Prostate gland (tissue), 2 donors: ENCODE measurements at places on chromosomes 3 and 15. TPM values are rescaled to one million over a fixed set of nuclear protein-coding genes. Genes with fewer than 3 reads are reported as not detected.

Gene SI
- total RNA-seq, result 0.40 TPM

Gene CCR8
- not detected for total RNA-seq

Gene C3orf49
- not detected for total RNA-seq

Gene ABCC5
- total RNA-seq, result 43.6 TPM

Gene FAM107A
- total RNA-seq, result 54.5 TPM

Gene COL7A1
- total RNA-seq, result 92.6 TPM

Gene CFAP100
- 2.3 TPM for total RNA-seq

Gene LRRIQ4
- not detected for total RNA-seq

DNA sequence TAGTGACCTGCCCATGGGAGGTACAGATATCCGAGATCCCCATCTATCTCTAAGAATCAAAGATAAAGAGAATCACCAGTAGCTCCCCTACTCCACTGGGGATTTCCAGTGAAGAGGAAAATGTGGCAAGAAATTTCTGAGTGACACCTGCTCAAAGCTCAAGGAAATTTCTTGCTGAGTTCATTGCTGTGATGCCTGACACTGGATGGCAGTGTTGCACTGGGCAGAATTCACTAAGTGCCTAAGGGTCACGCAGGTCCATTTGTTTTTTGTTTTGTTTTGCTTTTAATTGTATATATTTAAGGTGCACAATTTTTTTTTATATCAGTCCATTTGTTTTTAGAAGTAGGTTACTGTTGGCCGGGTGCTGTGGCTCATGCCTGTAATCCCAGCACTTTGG lies 109.5 kb upstream of the KCNAB1 start:
- no peaks in the 10 kb centered on the region for H3K4me1 ChIP-seq
- no peak overlapping the region for H3K27ac ChIP-seq
- no peak overlapping the region for H3K4me3 ChIP-seq

DNA sequence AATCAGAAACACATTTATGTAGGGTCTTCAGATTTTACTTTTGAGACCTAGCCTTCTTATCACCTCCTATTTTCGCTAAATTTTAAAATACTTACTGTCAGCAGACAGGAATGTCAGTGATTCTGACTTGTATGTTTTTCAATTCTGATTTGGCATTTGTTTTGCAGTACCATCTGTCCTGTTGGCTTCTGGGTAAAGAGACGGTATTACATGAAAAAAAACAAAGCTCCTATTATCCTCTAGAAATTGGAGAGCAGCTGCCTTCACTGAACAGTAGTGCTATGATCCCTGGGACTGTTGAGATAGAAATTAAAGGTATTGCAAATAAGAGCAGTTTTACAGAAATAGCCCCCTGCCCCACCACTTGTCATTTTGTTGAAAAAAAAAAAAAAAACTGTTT lies 8.4 kb downstream of the ARMC8 start:
- no peaks in the 10 kb centered on the region for H3K4me1 ChIP-seq
- no peaks in the 10 kb centered on the region for H3K27me3 ChIP-seq
- no peak overlapping the region for H3K27ac ChIP-seq
- no peaks in the 10 kb centered on the region for H3K36me3 ChIP-seq
- H3K4me3 ChIP-seq, result no peak overlapping the region
- no peak for DNase-seq

DNA sequence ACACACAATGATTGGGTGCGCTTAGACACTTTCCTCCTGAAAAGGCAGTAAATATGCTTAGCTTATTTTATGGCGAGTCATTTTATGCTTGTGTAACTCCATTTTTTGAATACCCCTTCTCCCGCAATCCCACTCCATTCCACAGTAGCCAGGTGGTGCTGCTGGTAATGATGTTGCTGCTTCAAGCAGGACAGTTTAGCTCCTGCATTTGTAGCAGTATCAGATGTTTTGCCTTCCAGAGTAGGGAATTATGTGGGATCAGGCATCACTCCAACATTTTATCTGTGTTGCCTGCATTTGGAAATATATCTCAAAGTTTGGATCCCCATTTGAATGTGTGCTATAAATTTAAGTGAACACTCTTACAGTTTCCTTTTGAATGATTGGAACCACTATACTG lies 302.1 kb upstream of the SGO1 start:
- no peak for DNase-seq
- no peaks in the 10 kb centered on the region for H3K27me3 ChIP-seq
- no peaks in the 10 kb centered on the region for H3K4me1 ChIP-seq

- no peaks in the 10 kb centered on the region for H3K36me3 ChIP-seq
- H3K27me3 ChIP-seq, result no peaks in the 10 kb centered on the region
- DNase-seq, result no peak
- H3K27ac ChIP-seq, result no peak overlapping the region
- no peaks in the 10 kb centered on the region for H3K4me1 ChIP-seq
- no peak overlapping the region for H3K4me3 ChIP-seq
Measured at GRCh38 chr3:181839916-181840297, 128.2 kb downstream of the SOX2 start.

GRCh38 chr3:112128843-112129727 lies 4.0 kb downstream of the GCSAM start:
- no peak overlapping the region for H3K4me3 ChIP-seq
- no peak for DNase-seq
- no peaks in the 10 kb centered on the region for H3K36me3 ChIP-seq
- no peaks in the 10 kb centered on the region for H3K4me1 ChIP-seq
- no peaks in the 10 kb centered on the region for H3K27me3 ChIP-seq
- no peak overlapping the region for H3K27ac ChIP-seq

DNA sequence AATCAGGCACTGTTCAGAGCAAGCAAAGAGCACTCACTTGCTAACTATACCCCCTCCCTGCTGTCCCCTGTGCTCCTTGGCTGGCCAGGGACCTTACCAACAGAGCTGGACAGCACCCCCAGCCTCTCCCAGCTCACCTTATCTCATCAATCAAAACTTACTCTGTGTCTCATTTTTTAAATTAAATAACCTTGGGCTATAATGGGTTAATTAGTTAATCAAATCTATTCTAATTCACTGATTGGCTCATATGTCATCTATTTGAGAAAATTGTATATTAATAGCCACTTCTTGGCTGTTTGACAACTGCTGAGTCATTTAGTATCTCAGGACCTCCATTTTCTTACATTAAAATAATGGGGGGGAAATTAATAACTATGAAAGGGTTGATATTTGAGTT lies 22.9 kb downstream of the IL5RA start:
- no peak overlapping the region for H3K4me3 ChIP-seq
- no peak overlapping the region for H3K27ac ChIP-seq
- no peaks in the 10 kb centered on the region for H3K4me1 ChIP-seq
- no peaks in the 10 kb centered on the region for H3K36me3 ChIP-seq
- no peaks in the 10 kb centered on the region for H3K27me3 ChIP-seq

DNA sequence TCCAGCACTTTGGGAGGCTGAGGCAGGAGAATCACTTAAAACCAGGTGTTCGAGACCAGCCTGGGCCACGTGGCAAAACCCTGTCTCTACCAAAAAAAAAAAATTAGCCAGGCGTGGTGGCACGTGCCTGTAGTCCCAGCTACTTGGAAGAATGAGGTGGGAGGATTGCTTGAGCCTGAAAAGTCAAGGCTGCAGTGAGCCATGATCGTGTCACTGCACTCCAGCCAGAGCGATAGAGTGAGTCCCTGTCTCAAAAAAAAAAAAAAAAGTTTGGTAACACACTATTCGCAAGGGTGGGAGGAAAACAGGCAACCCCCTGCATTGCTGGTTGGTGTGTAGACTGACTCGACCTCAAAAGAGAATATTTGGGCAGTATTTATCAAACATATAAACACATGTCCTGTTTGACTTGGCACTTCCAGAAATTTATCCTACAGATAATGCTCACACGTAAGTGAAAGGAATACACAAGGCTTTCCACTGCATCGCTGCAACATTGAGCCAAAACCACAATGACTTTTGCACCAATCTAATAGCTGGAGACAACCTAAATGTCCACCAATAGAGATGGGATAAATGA lies 3.1 kb upstream of the ANPEP start:
- no peak overlapping the region for H3K4me3 ChIP-seq
- H3K4me1 ChIP-seq, result no peaks in the 10 kb centered on the region
- no peaks in the 10 kb centered on the region for H3K27me3 ChIP-seq
- H3K27ac ChIP-seq, result no peak overlapping the region
- DNase-seq, result no peak

DNA sequence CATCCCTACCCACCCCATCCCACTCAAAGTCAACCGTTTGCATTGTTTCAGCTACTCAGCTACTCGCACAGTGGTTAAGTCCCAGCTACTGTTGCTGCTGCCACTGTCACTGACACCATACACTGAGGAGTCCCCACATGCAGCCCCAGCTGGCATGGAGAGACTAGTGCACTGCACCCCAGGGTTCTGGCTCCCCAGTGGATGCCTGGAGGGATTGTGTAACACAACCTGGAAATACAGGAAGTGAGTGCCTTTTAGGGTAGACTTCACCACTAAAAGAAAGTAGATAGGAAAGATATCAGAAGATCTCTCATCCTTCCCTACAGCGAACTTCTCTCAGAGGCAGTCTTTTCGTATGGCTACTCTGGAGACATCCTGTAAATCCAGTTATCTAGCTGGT lies 169.2 kb upstream of the STRIT1 start:
- no peaks in the 10 kb centered on the region for H3K27me3 ChIP-seq
- no peak overlapping the region for H3K4me3 ChIP-seq
- no peak overlapping the region for H3K27ac ChIP-seq
- H3K36me3 ChIP-seq, result no peaks in the 10 kb centered on the region
- no peaks in the 10 kb centered on the region for H3K4me1 ChIP-seq

DNA sequence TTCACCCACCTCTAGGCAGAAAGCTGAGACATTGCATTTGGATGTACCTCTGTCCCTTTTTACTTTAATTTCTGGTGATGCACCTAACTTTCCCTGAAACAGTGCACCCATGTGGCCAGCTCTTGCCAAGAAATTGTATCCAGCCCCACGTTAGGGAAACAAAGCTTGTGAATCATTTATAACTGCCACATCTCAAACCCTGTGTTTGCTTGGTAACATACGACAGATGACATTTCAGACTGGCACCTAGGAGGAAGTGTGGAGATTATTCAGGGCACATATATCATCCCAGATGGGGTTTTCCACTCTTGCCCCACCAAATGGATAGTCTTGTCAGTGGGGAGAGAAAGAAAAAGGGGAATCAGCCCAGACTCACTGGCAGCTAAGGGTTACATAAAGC lies 2.1 kb downstream of the CYB561D2 start:
- H3K4me3 ChIP-seq, result no peak overlapping the region
- H3K27me3 ChIP-seq, result no peaks in the 10 kb centered on the region
- no peak overlapping the region for H3K27ac ChIP-seq
- DNase-seq, result no peak

GRCh38 chr3:69203631-69204314 lies 81.4 kb upstream of the LMOD3 start:
- DNase-seq, result no peak
- peak overlapping the region; percentile 9 for H3K27ac ChIP-seq
- H3K36me3 ChIP-seq, result no peaks in the 10 kb centered on the region

GRCh38 chr15:43552986-43553385 lies 35.6 kb downstream of the MAP1A start:
- no peaks in the 10 kb centered on the region for H3K27me3 ChIP-seq
- H3K4me1 ChIP-seq, result no peaks in the 10 kb centered on the region
- no peak overlapping the region for H3K4me3 ChIP-seq

- no peaks in the 10 kb centered on the region for H3K36me3 ChIP-seq
- no peak overlapping the region for H3K4me3 ChIP-seq
- DNase-seq, result no peak
- H3K4me1 ChIP-seq, result no peaks in the 10 kb centered on the region
Measured at GRCh38 chr15:52532427-52532826, 3.7 kb upstream of the MYO5A start.

DNA sequence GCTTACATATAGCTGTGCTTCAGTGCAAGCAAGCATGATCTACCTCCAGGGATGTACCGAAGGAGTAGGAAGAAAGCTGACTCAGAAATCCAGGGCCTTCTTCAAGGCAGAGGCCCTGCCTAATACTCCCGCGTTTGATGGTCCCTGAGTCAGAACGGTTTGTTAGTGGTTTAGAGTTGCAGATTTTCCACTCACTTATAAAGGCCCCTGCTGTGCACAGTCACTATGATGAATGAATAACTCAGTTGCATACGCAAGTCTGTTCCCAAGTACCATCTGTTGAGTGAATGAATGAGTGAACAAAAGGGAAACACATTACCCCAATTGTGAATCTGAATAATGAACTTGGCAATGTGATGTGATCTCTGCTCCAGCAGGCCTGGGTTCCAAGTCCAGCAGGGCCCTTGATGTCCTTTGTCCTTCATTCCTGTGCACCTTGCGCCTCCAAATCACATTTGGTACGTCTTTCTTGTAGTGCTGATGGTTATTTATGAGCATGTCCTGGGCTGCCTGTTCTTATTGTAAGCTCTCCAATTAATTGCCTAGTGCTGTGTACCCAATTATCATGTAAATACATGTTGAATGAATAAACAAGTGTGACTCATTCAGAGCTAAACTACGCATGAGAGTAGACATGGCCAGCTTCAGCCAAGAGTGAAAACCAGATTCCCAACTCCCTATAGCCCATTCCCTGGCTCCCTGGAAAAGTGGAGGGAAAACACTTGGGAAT lies 85.3 kb upstream of the LIMD1 start:
- no peaks in the 10 kb centered on the region for H3K36me3 ChIP-seq
- H3K27ac ChIP-seq, result no peak overlapping the region
- H3K27me3 ChIP-seq, result no peaks in the 10 kb centered on the region
- no peak for DNase-seq

DNA sequence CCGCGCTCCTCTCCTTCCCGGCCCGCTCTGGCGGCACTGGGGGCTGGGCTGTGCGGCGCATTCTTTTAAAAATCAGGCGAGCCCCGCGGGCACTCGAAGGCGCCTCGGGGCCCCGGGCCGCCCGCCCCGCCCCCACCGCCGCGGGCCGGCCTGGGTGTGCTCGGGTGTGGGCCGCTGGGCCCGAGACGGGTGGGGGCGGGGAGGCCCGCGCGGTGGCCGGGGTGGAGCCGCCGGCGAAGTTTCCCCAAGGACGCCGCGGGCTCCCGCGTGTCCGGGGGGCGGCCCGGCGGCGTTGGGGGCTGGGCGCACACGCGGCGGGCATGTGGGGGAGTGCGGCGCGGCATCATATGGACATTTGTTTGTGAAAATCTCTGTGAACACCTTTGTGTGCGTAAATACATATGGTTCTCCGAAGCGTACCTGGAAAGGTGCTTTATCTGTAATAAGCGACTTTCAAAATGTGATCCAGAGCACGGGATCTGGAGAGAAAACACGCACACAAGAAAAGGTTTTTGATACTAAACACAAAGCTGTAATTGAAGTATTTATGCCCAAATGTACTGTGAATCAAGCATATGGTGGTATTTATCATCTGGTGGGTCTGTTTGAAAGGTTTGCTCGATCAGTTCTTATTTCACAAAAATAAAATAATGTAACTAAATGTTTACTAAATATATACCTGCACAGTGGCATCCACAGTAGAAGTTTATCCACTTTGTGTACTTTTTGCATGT lies 612 bp upstream of the TBL1XR1 start:
- H3K27me3 ChIP-seq, result no peaks in the 10 kb centered on the region
- peak overlapping the region; percentile 86 for H3K4me3 ChIP-seq
- peak overlapping the region; percentile 97 for H3K27ac ChIP-seq
- H3K36me3 ChIP-seq, result no peaks in the 10 kb centered on the region

GRCh38 chr3:112963683-112964082 lies 11.2 kb downstream of the CD200R1 start:
- H3K27ac ChIP-seq, result no peak overlapping the region
- H3K27me3 ChIP-seq, result no peaks in the 10 kb centered on the region
- no peaks in the 10 kb centered on the region for H3K4me1 ChIP-seq
